Activated T-helper 2 cell treated with anti-CD3 and anti-CD28 coated beads, Interferon-gamma antibody, Interleukin-2, Interleukin-4, amounts not matched to agents 10 μg/mL and 5 μg/mL and 100 μg/mL, durations not matched to agents 14 hours and 24 hours and 36 hours (primary cell): ENCODE measurements at places on chromosomes 3 and 15. TPM values are rescaled to one million over a fixed set of nuclear protein-coding genes. Genes with fewer than 3 reads are reported as not detected.

DNA sequence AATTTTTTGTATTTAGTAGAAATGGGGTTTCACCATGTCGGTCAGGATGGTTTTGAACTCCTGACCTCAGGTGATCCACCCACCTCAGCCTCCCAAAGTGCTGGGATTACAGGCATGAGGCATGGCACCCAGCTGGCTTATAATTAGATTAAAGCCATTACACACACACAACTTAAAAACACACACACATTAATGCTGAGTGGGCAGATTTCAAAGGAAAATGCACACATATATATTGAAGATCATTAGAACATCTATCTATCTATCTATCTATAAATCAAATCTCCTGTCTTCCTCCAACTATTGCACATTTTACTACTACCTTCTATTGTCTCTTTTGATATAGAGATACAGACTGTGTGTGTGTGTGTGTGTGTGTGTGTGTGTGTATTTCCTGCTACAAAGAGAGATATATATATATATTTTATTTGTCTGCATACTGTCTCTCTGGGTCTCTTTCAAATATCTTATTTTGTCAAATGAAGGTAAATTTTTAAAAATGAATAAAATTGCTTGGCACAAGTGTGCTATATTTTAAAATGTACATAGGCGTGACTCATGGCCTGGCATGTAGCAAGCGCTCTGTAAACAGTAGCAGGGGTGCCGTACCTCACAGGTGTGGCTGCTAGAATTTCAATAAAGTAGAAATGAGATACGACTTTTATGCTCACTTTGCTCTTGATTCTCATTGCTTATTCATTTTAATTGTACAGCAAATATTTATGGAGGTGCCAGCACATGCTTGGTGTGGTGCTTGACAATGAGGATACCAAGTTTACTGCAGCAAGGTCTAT lies 655.8 kb downstream of the AGBL1 start:
- H3K27ac ChIP-seq: no peak overlapping the region
- no peak for DNase-seq
- no peaks in the 10 kb centered on the region for H3K27me3 ChIP-seq
- no peak overlapping the region for H3K4me3 ChIP-seq
- peaks cover 5% of the 10 kb centered on the region for H3K36me3 ChIP-seq
- peaks cover 13% of the 10 kb centered on the region for H3K4me1 ChIP-seq

GRCh38 chr3:189144645-189145044 lies 27.1 kb upstream of the TPRG1 start:
- no peak overlapping the region for H3K27ac ChIP-seq
- no peaks in the 10 kb centered on the region for H3K36me3 ChIP-seq
- peaks cover 40% of the 10 kb centered on the region for H3K4me1 ChIP-seq
- no peak overlapping the region for H3K4me3 ChIP-seq

DNA sequence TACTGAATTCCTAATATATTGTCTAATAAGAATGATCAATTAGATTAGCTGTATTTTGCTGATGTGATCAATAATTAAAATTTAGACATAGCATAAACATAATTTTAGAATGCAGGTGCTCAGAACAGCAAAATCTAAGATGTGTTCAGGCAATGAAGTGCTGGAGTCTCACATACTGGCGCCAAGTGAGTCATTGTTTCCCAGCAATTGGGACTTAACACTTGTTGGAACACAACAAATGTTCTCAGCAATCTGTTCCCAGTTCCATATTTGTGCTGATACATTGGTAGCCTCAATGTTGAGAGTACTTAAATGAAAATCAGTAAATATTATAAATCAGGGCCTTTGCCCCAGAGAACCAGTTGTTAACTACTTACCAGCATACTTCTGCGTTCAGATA lies 619.0 kb downstream of the ROBO1 start:
- H3K27me3 ChIP-seq: no peaks in the 10 kb centered on the region
- no peaks in the 10 kb centered on the region for H3K4me1 ChIP-seq
- no peaks in the 10 kb centered on the region for H3K36me3 ChIP-seq
- no peak overlapping the region for H3K27ac ChIP-seq

GRCh38 chr3:185290266-185290665 lies 36.4 kb upstream of the EHHADH start:
- no peaks in the 10 kb centered on the region for H3K27me3 ChIP-seq
- no peak overlapping the region for H3K4me3 ChIP-seq
- peaks cover 8% of the 10 kb centered on the region for H3K4me1 ChIP-seq
- no peak for DNase-seq
- H3K36me3 ChIP-seq: peaks cover 16% of the 10 kb centered on the region

DNA sequence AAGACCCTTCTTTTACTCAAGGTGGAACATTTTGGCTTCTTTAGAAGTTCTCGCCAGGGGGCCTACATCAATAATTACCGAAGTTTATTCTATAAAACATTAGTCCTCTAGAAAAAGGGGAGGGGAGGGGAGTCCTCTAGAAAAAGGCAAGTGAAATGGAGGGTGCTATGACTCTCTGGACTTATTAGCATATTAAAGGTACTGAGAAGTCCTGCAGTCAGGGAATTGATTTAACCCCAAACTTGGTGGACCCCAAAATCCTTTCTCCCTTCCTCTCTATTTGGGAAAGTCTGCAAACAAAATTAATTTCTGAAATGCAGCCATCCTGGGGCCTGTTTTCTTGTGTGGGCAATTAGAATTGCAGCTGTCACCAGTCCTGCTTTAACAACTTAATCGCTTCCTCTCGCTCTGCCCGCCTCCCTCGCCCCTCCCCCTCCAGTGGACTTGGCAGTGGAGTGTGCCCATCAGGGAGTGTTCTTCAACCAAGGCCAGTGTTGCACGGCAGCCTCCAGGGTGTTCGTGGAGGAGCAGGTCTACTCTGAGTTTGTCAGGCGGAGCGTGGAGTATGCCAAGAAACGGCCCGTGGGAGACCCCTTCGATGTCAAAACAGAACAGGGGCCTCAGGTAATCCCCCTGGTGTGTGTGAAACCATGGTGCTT lies 18.9 kb upstream of the LRRK1 start:
- H3K36me3 ChIP-seq: no peaks in the 10 kb centered on the region
- H3K27me3 ChIP-seq: peaks cover 12% of the 10 kb centered on the region
- H3K27ac ChIP-seq: no peak overlapping the region
- H3K4me3 ChIP-seq: no peak overlapping the region

GRCh38 chr3:8445861-8446260 lies 55.8 kb upstream of the LMCD1 start:
- DNase-seq: no peak
- H3K4me3 ChIP-seq: no peak overlapping the region
- H3K4me1 ChIP-seq: no peaks in the 10 kb centered on the region
- peaks cover 5% of the 10 kb centered on the region for H3K27me3 ChIP-seq

DNA sequence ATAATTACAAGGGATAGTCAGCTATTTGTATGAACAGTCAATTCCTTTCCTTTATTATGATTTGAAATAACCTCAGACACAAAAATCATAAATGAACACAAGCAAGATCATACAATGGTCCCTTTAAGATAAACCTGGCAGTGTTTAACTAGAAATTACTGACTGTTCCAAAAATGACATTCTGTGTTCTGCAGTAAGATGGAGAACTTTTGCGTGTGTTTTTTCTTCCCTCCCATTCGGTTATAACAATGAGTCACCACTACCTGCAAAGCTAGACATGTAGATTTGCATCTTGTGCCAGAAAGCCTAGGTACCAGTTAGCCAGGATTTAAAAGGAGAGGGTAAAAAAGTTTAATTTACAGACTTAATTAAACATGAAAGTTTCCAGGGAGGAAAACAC lies 248.2 kb upstream of the ADAMTS9 start:
- H3K4me1 ChIP-seq: no peaks in the 10 kb centered on the region
- no peaks in the 10 kb centered on the region for H3K36me3 ChIP-seq
- no peak for DNase-seq
- H3K4me3 ChIP-seq: no peak overlapping the region
- no peak overlapping the region for H3K27ac ChIP-seq

DNA sequence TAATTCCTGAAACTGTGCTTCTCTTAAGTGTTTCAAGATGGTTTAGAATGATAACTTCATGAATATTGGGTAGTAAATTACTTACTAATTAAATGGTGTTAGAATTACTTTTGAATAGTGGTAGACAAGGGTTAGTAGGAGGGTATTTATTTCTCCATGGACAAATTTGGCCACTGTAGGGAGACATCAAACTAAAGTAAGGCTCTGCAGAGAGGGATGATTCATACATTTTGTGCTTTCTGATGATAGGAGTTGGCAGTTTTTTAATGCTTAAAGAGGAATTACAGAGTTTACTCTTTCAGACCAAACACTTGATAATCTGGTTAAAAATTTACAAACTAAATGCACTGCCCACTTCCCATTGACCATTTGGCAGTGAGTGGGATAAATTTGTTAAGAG lies 127.6 kb downstream of the NAALADL2 start:
- no peak overlapping the region for H3K4me3 ChIP-seq
- H3K36me3 ChIP-seq: no peaks in the 10 kb centered on the region
- no peaks in the 10 kb centered on the region for H3K4me1 ChIP-seq
- H3K27ac ChIP-seq: no peak overlapping the region

- H3K4me3 ChIP-seq: no peak overlapping the region
- DNase-seq: no peak
- no peak overlapping the region for H3K27ac ChIP-seq
- no peaks in the 10 kb centered on the region for H3K27me3 ChIP-seq
- peaks cover 23% of the 10 kb centered on the region for H3K4me1 ChIP-seq
Measured at GRCh38 chr15:90022905-90023700, 22.0 kb downstream of the ZNF710 start.

DNA sequence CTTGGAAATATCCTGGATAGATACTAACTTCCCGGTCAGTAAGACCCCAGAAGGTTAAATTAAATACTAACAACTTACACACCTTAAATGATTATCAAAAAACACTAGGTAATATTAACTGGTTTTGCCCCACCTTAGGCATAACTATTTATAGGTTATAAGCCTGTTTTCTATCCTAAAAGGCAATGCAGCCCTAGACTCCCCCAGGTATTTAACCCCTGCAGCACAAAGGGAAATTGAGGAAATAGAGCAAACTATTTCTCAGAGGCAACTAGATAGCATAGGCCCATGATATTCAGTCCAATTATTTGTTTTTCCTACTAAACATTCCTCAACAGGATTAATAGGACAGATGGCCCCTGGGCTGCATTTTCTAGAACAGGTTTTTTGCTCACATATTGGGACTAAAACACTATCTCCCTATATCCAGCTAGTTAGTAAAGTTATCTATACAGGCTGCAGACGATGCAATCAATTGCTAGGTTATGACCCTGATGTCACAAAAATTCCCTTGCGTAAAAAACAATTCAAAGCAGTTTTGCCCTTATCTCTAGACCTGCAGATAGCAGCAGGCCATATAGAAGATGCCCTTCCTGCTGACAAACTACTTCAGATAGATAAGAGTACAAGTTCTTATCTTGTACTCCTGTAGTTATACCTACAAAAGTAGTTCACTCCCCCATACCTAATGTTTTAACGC lies 221.3 kb downstream of the DTWD1 start:
- DNase-seq: no peak
- no peaks in the 10 kb centered on the region for H3K4me1 ChIP-seq
- no peak overlapping the region for H3K27ac ChIP-seq
- H3K4me3 ChIP-seq: no peak overlapping the region
- peaks cover 68% of the 10 kb centered on the region for H3K36me3 ChIP-seq
- no peaks in the 10 kb centered on the region for H3K27me3 ChIP-seq

DNA sequence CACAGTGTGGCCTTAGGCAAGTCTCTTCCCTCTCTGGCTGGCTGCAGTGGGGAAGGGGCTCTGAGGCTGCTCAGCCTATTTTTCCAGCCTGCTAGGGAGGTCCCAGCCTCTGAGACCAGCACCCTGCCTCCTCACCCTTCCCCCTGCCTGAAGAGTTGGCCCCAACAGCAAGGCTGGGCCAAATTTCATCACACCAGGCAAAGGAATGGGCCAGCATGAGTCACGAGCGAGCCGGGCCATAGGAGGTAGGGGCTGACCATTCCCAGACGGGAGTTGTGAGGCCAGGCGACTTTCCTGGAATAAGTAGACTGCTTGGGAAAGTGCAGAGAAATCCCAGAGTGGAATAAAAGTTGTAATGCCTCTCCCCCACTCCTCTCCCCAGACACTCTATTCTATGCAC lies 5.7 kb upstream of the FBLN2 start:
- no peak overlapping the region for H3K27ac ChIP-seq
- no peaks in the 10 kb centered on the region for H3K36me3 ChIP-seq
- H3K4me3 ChIP-seq: no peak overlapping the region
- H3K4me1 ChIP-seq: peaks cover 17% of the 10 kb centered on the region

DNA sequence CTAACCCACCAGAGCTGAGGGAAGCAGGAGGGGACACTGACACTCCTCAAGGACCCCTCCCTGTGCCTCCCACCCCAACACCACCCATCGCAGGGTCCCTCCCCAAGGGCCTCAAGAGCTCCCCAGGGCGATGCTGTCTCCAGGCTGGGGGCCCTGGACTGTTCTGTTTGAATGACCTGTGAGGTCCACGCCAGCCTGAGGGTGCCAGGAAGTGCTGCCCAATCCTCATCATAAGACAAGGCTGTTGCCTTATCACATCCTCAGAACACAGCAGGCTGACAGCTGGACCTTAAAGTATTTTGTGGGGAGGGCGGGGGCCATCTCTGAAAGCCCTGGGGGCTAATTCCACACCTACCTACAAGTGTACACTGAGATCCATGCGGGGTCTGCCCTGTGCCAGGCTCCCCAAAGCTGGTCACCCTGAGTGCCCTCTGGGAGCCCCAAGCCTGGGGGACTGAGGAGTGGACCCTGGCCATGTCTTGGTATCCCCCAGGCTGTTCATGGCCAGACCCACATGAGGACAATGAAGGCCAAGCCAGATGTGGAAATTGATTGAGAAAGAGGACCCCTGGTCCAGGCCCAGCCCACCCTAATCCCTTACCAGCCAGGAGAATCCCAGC lies 23.8 kb upstream of the GOLGA6C start:
- no peak overlapping the region for H3K4me3 ChIP-seq
- no peak for DNase-seq
- H3K27me3 ChIP-seq: peaks cover 6% of the 10 kb centered on the region
- H3K36me3 ChIP-seq: no peaks in the 10 kb centered on the region

- H3K27me3 ChIP-seq: peaks cover 3% of the 10 kb centered on the region
- DNase-seq: no peak
- no peak overlapping the region for H3K4me3 ChIP-seq
- H3K36me3 ChIP-seq: no peaks in the 10 kb centered on the region
- no peaks in the 10 kb centered on the region for H3K4me1 ChIP-seq
- no peak overlapping the region for H3K27ac ChIP-seq
Measured at GRCh38 chr3:110955301-110955880, 116.2 kb upstream of the NECTIN3 start.

DNA sequence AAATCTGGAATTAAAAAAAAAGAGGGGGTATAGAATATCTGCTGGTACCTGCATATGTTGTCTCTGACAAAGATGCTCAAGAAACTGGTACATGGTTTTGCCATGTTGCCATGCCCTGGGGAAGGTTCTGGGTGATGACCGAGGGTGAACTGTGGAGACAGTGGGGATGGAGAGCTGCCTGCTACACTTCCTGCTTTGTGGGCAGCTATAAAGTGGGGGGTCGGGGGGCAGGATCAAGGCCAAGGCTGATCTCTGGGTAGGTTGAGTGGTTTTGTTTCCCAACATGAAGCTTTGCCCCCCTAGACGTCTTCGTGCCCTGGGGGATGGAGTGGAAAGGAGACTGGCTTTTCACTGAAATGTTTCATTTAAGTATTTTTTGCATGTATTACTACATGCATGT lies 74.6 kb downstream of the IQSEC1 start:
- no peaks in the 10 kb centered on the region for H3K27me3 ChIP-seq
- H3K4me3 ChIP-seq: no peak overlapping the region
- H3K4me1 ChIP-seq: peaks cover 34% of the 10 kb centered on the region

- no peak for DNase-seq
- H3K4me1 ChIP-seq: peaks cover 9% of the 10 kb centered on the region
- no peaks in the 10 kb centered on the region for H3K36me3 ChIP-seq
- no peak overlapping the region for H3K27ac ChIP-seq
Measured at GRCh38 chr15:98604983-98605382, 43.4 kb upstream of the IGF1R start.

Gene LRRC34
- total RNA-seq: 5.6 and 5.9 TPM in 2 replicates

Gene ITPKA
- 4.7 and 5.7 TPM in 2 replicates for total RNA-seq

Gene TIMP4
- 0.41 and 0.92 TPM in 2 replicates for total RNA-seq

Gene LMCD1
- total RNA-seq: 4.4 and 5.0 TPM in 2 replicates

Gene C3orf22
- not detected in 2 replicates for total RNA-seq

Gene NANOGP8
- not detected in 2 replicates for total RNA-seq

Gene RHOV
- total RNA-seq: 0.80 and 0.82 TPM in 2 replicates
